ENCODE measurements at places on chromosomes 7 and 10. TPM values are rescaled to one million over a fixed set of nuclear protein-coding genes. Genes with fewer than 3 reads are reported as not detected.

Gene PON2
- 158 TPM for total RNA-seq

DNA sequence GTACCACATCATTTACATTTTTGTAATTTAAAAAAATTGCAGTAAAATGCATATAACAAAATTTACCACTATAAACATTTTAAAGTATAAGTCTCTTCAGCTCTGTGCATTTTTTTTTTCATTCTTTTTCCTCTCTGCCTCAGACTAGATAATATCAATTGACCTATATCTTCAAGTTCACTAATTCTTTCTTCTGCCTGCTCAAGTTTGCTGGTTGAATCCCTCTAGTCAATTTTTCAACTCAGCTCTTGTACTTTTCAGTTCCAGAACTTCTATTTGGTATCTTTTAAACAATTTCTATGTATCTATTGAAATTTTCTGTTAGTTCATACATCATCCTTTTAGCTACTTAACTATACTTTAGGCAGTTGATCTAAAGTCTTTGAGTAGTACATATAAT is 112.0 kb downstream of the MICU1 start:
- no peaks in the 10 kb centered on the region for H3K36me3 ChIP-seq
- DNase-seq: no peak
- H3K27ac ChIP-seq: no peak overlapping the region
- no peak overlapping the region for H3K4me3 ChIP-seq
- no peaks in the 10 kb centered on the region for H3K4me1 ChIP-seq
- peaks cover 1% of the 10 kb centered on the region for H3K27me3 ChIP-seq

GRCh38 chr10:129090165-129090564 is 376.9 kb upstream of the MGMT start:
- peaks cover 3% of the 10 kb centered on the region for H3K4me1 ChIP-seq
- H3K4me3 ChIP-seq: no peak overlapping the region
- DNase-seq: no peak
- H3K36me3 ChIP-seq: no peaks in the 10 kb centered on the region
- H3K27ac ChIP-seq: no peak overlapping the region

DNA sequence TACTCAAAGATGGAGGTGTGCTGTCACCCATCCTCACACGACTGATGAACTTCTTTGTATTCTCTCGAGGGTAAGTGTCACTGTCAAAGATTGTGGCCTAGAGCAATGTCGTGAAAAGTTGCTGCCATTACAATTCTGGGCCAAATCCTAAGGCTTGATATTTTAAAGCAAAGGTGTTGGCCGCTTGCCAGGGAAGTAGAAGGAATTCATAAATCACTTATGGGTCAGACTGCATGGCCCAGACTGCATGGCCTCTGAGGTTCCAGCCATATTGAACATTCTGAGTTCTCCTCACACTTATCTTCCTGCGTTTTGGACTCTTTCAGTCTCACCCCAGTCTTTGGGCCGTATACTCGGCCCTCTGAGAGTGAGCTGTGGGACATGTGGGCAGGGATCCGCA is 8.6 kb downstream of the MEST start:
- H3K27me3 ChIP-seq: peaks cover 1% of the 10 kb centered on the region
- no peak overlapping the region for H3K4me3 ChIP-seq
- no peak for DNase-seq

Gene OR6V1
- not detected for total RNA-seq

- H3K36me3 ChIP-seq: no peaks in the 10 kb centered on the region
- H3K4me1 ChIP-seq: peaks cover 19% of the 10 kb centered on the region
- H3K27me3 ChIP-seq: peaks cover 8% of the 10 kb centered on the region
- H3K4me3 ChIP-seq: no peak overlapping the region
- no peak overlapping the region for H3K27ac ChIP-seq
Observed at GRCh38 chr10:71984809-71985388, 20.7 kb downstream of the CHST3 start.

Gene LIPF
- total RNA-seq: not detected

- H3K36me3 ChIP-seq: no peaks in the 10 kb centered on the region
- peaks cover 20% of the 10 kb centered on the region for H3K27me3 ChIP-seq
- peak overlapping the region; percentile 86 for H3K27ac ChIP-seq
- DNase-seq: peak; percentile 58
Observed at GRCh38 chr10:21499701-21500577, 25.5 kb downstream of the SKIDA1 start.

GRCh38 chr7:101163279-101164070 is 1.9 kb downstream of the VGF start:
- peaks cover 7% of the 10 kb centered on the region for H3K36me3 ChIP-seq
- H3K4me1 ChIP-seq: peaks cover 15% of the 10 kb centered on the region
- H3K4me3 ChIP-seq: no peak overlapping the region
- peaks cover 31% of the 10 kb centered on the region for H3K27me3 ChIP-seq
- H3K27ac ChIP-seq: no peak overlapping the region

DNA sequence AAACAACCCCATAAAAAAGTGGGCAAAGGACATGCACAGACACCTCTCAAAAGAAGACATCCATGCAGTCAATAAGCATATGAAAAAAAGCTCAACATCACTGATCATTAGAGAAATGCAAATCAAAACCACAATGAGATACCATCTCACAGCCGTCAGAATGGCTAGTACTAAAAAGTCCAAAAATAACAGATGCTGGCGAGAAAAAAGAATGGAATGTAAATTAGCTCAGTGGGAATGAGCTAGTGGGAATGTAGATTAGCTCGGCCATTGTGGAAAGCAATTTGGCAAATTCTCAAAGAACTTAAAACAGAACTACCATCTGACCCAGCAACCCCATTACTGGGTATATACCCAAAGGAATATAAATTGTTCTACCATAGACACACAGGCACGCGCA is 287.0 kb downstream of the WDR37 start:
- DNase-seq: no peak
- peaks cover 11% of the 10 kb centered on the region for H3K4me1 ChIP-seq
- no peak overlapping the region for H3K27ac ChIP-seq
- peaks cover 2% of the 10 kb centered on the region for H3K27me3 ChIP-seq
- no peak overlapping the region for H3K4me3 ChIP-seq
- H3K36me3 ChIP-seq: no peaks in the 10 kb centered on the region

GRCh38 chr10:122460891-122461293 is 461 bp upstream of the HTRA1 start:
- H3K36me3 ChIP-seq: peaks cover 6% of the 10 kb centered on the region
- H3K27me3 ChIP-seq: peaks cover 12% of the 10 kb centered on the region
- H3K4me3 ChIP-seq: peak overlapping the region; percentile 77

DNA sequence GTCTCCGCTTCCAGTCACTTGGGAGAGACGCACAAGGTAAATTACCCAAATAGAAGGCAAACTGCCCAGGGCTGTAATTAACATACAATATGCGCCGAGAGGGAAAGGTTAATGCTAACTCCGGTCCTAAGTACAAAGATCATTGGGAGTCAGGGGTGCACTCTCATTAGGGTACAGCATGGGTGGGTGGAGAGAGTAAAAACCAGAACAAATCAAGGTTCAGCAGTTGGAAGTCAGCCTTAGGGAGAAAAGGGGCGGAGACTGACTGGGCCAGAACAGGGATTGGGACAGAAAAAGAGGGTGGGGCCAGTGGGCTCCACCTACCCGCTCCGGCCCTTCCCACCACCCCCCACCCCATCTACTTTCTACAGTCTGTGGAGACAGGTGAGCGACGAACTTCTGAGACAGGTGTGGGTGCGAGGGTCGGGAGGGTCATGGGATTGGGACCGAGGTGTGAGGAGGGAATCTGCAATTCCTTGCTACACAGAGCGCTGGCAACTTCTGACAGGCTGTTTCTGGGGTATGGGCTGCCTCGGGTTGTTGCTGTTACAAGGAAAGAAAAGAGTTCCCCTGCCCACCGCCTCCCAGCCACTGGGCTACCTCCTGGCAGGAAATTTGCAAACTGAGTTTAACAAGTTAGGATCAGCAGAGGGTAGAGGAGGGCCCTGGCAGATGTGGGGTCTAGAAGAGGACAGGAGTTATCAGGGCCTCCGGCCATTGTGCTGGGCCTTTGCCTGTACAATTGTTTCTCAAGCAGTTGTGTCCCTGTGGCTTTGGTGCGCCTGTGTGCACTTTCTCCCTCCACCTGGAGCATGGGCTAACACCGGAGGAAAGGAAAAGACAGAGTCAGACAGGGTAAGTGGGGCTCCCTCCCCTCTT is at the start of gene TMEM139:
TMEM139 (plus strand) TSS at position 368 of the 879 bp plus-strand sequence. CDS start 1,000 bp downstream, outside the sequence.
- no peak for DNase-seq
- peaks cover 50% of the 10 kb centered on the region for H3K4me1 ChIP-seq
- peak within 1 kb of the TSS; percentile 75 for H3K4me3 ChIP-seq
- H3K27ac ChIP-seq: peak within 1 kb of the TSS; percentile 90
- peaks cover 22% of the 10 kb centered on the region for H3K27me3 ChIP-seq
- peaks cover 11% of the 10 kb centered on the region for H3K36me3 ChIP-seq

DNA sequence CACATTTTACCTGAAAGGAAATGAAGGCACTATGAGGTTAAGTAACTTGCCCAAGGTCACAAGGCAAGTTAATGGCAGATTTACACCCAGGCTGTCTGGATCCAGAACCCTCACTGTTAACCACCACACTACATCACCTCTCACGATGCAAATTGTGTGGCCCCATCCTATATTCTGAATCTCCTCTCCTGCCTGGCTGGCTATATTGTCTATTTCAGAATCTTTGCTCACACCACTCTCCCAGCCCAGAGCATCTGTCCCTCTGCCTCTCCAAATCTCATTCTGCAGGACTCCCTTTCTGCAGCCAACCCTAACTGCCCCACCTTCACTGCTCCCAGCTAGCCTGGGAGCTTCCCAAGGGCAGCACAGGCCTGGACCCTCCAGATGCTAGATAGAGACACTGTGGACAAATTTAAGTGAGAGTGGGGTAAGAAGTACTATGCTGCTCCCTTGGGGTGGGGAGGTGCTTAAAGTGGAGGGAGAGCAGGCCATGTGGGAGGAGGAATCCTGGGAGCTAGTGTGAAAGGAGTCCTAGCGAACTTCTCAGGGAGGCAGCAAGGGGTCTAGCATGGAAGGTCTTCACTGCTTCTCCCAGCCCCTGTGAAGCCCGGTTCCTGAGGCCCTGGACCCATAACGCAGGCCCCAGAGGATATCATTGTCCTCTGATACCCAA is 786 bp downstream of the CUEDC2 start:
- H3K27ac ChIP-seq: peak overlapping the region; percentile 57
- DNase-seq: no peak
- peaks cover 34% of the 10 kb centered on the region for H3K4me1 ChIP-seq
- peaks cover 10% of the 10 kb centered on the region for H3K27me3 ChIP-seq
- H3K36me3 ChIP-seq: no peaks in the 10 kb centered on the region
- H3K4me3 ChIP-seq: peak overlapping the region; percentile 96

Gene COL17A1
- total RNA-seq: 4.2 TPM

GRCh38 chr10:8092428-8092827 is 37.9 kb downstream of the GATA3 start:
- H3K27ac ChIP-seq: no peak overlapping the region
- H3K4me3 ChIP-seq: no peak overlapping the region
- H3K27me3 ChIP-seq: peaks cover 8% of the 10 kb centered on the region

Gene MYH16
- total RNA-seq: not detected

Gene HOXA2
- 1.1 TPM for total RNA-seq

GRCh38 chr7:923108-924041 is 31.1 kb downstream of the ADAP1 start:
- no peak overlapping the region for H3K4me3 ChIP-seq
- no peaks in the 10 kb centered on the region for H3K36me3 ChIP-seq
- DNase-seq: no peak
- no peak overlapping the region for H3K27ac ChIP-seq

DNA sequence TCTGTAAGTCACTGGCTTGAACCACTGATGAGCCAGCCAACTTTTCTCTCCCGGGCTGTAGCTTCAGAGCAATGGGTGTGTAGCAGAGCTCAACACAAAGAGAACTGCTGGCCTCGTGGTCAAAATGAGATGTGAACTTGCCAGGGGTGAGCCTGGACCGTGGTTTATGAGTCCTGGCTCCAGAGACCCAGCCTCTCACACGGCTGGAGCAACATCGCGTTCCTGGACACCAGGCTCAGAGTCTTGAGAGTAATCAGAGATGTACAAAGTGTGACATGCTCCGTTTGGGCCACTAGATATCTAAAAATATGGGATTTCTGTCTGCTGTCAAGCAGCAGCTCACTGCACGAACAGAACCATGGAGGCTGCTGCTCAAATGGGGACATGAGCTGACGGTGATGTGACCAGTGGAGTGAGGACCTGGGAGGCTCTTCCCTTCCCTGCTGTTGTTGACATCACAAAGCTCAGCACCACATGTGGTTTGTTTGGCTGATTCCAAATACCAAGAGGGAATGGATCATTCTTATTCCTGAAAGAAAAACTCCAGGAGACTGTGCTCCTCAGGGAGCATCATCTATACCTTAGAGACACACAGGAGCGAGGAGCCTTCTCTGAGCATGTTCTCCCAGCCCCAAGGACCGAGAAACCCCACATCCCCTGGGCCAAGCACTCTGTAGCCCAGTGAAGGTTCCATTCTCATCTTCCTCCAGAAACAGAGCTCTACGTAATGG is 9.2 kb upstream of the SVIL start:
- no peak overlapping the region for H3K27ac ChIP-seq
- H3K4me1 ChIP-seq: peaks cover 10% of the 10 kb centered on the region

DNA sequence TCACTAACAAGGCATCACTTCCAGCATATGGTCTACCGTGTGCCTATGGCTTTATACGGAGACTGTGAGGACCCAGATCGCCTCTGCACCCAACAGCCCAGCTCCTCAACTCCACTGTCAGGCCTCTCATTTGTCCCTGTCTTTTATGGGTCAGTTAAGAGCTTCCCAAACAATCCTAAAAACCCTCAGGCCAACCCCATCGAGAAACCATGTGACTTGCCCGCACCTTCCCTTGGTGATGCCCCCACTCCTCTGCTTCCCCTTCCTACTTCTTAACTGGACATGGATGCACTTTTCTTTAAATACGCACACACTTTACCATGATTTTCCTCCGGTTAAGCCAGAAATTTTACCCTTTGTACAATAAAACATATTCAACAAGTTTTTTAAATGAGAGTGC is 46.8 kb downstream of the BAIAP2L1 start:
- H3K4me3 ChIP-seq: no peak overlapping the region
- peaks cover 8% of the 10 kb centered on the region for H3K4me1 ChIP-seq
- peaks cover 11% of the 10 kb centered on the region for H3K36me3 ChIP-seq
- H3K27ac ChIP-seq: no peak overlapping the region

GRCh38 chr7:105559926-105560325 is 21.4 kb downstream of the EFCAB10 start:
- peaks cover 4% of the 10 kb centered on the region for H3K36me3 ChIP-seq
- no peak overlapping the region for H3K4me3 ChIP-seq
- H3K4me1 ChIP-seq: no peaks in the 10 kb centered on the region
- H3K27ac ChIP-seq: peak overlapping the region; percentile 59
- no peak for DNase-seq

GRCh38 chr7:16421333-16422102 is at the start of gene CRPPA:
CRPPA (minus strand) TSS chr7:16421538; CDS start chr7:16421322, 216 bp downstream.
- H3K4me3 ChIP-seq: peak within 1 kb of the TSS; percentile 90
- H3K36me3 ChIP-seq: no peaks in the 10 kb centered on the region
- peaks cover 6% of the 10 kb centered on the region for H3K4me1 ChIP-seq
- H3K27me3 ChIP-seq: no peaks in the 10 kb centered on the region

GRCh38 chr7:19215412-19215811 is 70.2 kb upstream of the FERD3L start:
- H3K27me3 ChIP-seq: no peaks in the 10 kb centered on the region
- no peaks in the 10 kb centered on the region for H3K4me1 ChIP-seq
- H3K36me3 ChIP-seq: no peaks in the 10 kb centered on the region
- no peak overlapping the region for H3K4me3 ChIP-seq

DNA sequence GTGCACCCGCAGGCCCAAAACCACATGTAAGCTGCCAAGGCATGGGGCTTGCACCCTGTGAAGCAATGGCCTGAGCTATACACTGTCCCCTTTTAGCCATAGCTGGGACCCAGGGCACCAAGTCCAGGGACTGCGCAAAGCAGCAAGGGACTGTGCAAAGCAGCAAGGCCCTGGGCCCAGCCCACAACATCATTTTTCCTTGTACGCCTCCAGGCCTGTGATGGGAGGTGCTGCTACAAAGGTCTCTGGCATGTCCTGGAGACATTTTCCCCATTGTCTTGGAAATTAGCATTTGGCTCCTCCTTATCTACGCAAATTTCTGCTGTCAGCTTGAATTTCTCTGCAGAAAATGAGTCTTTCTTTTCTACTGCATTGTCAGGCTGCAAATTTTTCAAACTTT is 24.8 kb downstream of the ARHGAP19 start:
- peaks cover 2% of the 10 kb centered on the region for H3K27me3 ChIP-seq
- H3K4me1 ChIP-seq: peaks cover 4% of the 10 kb centered on the region
- H3K36me3 ChIP-seq: peaks cover 15% of the 10 kb centered on the region
- no peak for DNase-seq
- H3K27ac ChIP-seq: no peak overlapping the region
